ENCODE measurements at places on chromosomes 2 and 18.

- DNase-seq = no peak
These were observed 4.1 kb upstream of the KLHL30 start for GRCh38 chr2:238134393-238134785.

DNA sequence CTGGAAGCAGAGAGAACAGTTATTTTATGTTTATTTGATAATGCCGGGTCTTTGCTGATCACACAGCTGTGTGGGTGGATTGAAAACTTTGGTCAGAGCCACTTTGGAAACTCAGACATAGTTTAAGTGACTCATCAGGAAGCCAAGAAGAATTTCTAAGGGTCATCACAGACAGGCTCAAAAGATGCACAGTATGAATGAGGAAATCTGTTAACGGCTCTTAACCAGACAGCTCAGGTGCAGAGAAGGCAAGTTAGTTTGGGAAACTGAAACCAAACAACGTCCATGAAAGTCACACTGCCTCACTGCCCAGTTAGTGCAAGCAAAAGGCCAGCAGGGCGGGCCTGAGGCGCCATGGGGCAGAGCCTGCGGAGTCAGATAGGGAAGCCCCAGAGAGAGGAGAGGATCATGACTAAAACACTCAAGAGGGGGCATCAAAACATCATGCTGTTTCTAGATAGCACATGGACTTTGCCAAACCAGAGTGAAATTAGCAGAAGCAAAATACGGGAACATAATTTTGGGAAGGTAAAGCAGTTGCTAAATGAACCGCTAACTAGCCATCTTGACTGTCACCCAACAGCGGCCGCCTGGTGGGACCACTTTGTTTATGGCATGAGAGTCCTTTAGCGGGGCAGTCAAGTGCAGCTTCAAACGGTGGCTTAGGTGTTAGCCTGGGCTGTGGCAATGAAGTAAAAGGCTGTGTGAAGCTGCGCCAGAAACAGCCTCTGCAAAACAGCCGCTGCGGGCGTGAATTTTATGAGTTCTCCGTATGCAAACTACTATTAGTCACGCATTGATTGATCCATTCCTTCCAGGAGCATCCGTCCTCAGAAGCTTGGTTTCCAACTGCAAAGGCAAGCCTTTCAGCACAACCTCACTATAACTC lies 101.2 kb downstream of the KCTD18 start:
- no peak for DNase-seq

GRCh38 chr2:170878066-170878465 lies 51.0 kb upstream of the GORASP2 start:
- DNase-seq = no peak

GRCh38 chr2:69043736-69044400 lies 30.9 kb downstream of the ANTXR1 start:
- DNase-seq = no peak

GRCh38 chr18:35494251-35495220 lies 3.2 kb downstream of the INO80C start:
- no peak for DNase-seq

GRCh38 chr2:11602563-11603204 lies 67.3 kb downstream of the NTSR2 start:
- DNase-seq = no peak

- no peak for DNase-seq
These were observed 4.7 kb downstream of the SLC11A1 start for GRCh38 chr2:218386505-218387368.

- DNase-seq = no peak
These were observed 409.2 kb upstream of the SPHKAP start for GRCh38 chr2:228590681-228591080.

DNA sequence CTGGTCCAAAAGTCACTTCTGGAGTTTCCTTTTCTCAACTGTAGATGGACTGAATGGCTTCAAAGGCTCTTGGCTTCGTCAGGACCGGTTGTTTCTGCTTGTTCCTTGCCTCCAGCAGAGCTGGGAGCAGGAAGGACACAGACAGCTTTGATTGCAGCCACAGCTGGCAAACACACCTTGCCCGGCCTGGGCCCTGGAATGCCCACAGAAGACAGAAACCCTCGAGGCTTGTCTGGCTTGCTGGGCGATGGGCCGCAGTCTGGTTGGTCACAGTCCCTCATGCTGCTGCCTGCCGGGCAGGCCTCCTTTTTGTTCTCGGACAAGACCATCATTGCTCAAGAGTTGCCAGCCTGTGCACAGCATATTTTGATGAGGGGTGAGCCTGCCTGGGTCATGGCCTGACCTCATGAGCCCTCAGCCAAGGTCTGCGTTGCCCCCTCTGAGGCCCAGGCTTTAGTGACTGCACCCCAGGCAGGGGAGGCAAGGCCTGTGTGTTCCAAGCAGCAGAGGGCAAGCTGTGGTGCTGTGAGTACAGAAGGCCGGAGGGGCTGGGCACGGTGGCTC lies 37.8 kb downstream of the ATP6V1C2 start:
- DNase-seq = no peak

GRCh38 chr2:191832668-191833067 lies 14.2 kb downstream of the CAVIN2 start:
- DNase-seq = no peak

- peak; percentile 8 for DNase-seq
These were observed 202.9 kb upstream of the HDAC4 start for GRCh38 chr2:239603411-239604356.

GRCh38 chr2:72576459-72576858 lies 249.4 kb downstream of the EXOC6B start:
- no peak for DNase-seq

GRCh38 chr2:126857502-126857901 lies 41.2 kb upstream of the TEX51 start:
- no peak for DNase-seq

DNA sequence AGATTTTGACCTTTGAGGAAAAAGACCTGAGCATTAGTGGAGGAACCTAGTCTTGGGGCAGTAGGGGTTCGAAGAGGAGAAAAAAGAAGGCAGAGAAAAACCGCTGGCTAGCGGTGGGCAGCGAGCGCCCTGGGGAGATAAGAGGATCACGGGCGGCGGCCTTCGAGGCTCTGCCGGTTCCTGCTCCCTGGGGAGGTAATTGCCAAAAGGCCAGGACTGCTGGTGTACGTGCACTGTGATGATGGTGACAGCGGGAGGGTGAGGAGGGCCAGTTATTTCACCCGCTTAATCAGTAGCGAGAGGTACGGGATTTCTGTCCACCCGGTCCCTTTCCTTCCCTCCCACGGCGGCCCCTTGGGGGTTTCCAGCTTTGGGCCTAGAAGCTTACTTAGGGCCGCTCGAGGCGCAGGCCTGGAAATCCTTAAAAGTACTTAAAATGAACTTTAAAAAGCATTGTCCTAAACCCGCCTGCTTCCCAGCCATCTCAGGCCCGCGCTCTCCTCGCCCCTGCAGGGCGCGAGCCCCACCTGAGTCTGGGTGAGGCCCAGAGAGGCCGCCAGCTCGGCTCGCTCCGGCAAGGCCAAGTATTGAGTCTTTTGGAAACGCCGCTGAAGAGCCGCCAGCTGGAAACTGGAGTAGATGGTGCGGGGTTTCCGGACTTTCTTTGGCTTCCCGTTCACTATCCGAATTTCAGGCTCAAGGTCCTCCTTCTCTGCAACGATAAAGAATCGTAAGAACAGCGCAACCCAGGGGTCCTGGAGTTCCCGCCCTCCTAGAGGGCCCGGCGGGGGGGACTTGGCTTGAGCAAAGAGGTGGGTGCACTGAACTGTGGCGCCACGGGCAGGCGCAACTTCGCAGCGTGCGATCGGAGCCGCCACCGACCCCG lies 1.5 kb downstream of the DLX2 start:
- DNase-seq = no peak

- no peak for DNase-seq
These were observed 17.2 kb downstream of the PTMA start for GRCh38 chr2:231725476-231725875.

DNA sequence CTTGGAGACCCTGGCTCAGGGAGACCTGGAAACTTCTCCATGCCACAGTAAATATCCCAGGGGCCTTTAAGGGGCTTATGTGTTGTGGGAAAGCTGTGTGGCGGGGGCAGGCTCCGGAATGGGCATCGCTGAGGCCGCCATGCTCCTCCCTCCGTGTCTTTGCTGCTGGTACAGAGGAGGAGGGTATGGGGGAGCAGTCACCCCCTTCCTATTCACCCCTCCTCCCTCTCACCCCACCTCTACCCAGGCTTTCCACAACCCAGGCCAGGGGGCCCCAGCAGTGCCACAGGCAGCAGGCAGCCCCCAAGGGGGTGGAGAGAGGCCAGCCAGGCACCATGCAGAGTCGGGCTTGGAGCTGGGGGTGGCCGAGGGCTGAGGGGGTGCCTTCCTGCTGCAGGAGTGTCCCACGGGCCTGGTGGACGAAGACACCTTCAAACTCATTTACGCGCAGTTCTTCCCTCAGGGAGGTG lies 28.0 kb upstream of the FAHD2A start:
- no peak for DNase-seq

GRCh38 chr18:45026162-45026561 lies 345.5 kb downstream of the SETBP1 start:
- DNase-seq = no peak

DNA sequence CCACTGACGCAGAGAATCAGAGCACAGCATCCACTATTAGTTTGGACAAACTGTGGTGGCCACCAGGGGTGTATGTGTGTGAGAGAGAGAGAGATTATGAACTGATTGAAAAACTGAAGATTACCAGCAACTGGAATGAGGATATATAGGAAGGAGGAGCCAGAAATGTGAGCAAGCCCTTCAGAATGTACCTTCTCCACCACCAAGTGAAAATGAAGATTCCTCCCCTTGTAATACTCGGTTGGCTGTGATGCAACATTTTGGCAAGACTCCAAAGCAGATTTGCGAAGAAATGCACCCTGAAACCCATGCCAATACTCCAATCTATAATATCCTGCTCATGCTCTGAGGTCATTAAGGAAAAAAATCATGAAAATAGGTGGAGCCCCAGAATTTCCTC lies 121.2 kb upstream of the SLC35G4 start:
- no peak for DNase-seq

DNA sequence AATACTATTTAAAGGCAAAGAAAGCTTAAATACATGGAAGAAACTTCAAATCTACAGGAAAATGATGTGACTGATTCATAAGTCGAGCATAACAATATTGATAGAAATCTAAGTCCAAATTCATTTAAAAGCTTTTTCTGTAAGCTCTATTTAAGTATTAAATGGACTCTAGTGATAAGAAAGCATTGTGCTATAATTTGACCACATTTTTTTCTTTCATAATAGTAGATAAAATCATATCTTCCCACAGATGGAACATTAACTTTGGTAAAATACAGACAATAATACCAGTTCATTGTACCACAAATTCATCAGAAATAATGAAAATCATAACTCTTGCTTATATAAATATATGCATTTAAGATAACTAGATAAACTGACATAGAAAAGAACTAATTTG lies 366.5 kb downstream of the GALNT13 start:
- no peak for DNase-seq

DNA sequence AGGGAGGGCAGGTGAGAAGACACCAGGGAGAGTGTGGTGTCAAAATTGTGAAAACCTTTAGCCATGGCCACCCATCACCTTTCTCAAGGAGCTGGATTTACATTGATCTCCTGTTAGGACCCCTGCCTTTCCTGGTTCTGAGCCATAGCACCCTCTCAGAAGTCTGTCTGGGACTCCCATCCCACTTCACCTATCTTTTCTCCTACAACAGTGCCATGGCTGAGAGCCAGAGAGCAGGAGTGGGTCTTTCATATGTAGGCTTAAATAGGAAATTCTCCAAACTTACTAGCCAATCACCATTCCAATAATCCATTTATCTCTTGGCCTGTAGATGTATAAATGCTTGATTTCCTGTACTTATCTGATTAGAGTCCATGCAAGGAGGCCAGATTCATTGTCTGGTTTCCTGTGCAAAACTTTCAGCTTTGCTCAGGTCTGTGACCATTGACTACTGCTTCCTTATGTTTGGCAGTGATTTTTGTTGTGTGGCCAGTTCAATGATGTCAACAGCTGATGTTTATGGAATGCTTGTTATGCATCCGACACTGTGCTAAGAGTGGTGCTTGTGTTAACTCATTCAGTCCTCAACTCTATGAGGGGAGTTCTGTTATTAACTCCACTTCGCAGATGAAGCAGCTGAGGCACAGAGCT lies 57.6 kb upstream of the IGFBP5 start:
- no peak for DNase-seq

DNA sequence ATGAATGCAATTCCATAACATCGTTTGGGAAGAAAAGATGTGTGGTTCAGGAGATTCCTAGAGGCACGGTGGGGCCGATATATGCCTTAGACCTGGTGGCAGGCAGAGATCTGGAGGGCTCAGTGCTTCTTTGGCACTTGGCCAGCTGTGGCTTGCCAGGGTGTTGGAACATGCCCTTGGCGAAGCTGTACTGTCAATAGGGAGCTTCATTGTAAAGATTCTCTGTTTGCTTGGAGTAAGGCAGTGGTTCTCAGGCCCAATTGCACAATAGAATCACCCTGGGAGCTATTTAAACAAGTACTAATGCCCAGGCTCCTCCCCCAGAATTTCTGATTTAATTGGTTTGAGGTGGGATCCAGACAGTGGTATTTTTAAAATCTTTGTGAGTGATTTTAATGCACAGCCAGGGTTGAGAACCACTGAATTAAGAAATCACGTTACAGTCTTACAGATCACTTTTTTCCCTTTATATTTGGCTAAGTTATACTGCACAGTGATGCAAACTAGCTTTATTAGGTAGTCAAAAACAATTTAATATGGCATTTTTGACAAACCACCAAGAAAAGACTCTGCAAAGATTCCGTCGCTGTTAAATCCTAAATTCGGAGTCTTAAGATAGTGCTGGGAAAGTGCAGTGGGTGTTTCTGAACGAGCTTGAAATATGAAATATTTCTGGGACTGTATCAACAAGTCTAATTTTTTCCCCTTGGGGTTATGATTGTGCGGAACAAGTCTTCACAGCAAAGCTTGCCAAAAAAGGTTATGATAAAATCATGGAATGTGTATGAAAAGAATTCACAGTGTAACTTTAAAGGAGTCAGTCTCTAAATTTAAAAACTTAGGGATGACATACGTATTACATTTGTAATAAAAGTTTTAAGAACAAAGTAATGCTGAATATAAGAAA lies 78.0 kb downstream of the CRIM1 start:
- DNase-seq = no peak

GRCh38 chr2:28656937-28657615 lies 94.6 kb upstream of the PPP1CB start:
- no peak for DNase-seq

GRCh38 chr2:21328177-21328576 lies 204.4 kb downstream of the TDRD15 start:
- DNase-seq = no peak

GRCh38 chr2:26633993-26634595 lies 7.1 kb downstream of the CIB4 start:
- DNase-seq = no peak

DNA sequence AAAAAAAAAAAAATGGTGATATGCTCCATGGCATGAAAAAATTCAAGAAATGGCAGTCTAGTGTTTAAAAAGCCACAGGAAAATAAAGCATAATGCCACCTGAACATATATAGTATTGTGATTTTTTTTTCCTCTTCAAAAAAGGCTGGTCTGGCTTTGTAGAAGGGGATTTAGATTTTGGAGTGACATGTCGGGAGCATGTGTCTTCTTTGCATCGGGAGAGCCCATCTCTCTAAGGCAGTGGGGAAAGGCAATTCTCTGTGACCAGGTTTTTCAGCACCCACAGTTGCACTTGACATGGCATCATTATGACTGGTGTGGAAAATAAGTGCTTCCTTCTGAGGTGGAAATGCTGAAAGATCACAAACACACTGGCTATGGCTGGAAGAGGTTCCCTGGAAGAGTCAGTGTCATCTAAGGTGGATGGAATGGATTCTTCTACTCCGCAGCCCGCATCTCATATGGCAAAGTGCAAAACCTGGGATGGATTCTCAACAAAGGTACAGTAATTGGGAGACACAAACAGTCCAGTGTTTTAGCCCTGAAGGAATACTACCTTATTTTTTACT lies 172.5 kb downstream of the AGAP1 start:
- no peak for DNase-seq
